ENCODE measurements at places on chromosomes 7 and 10. TPM values are rescaled to one million over a fixed set of nuclear protein-coding genes. Genes with fewer than 3 reads are reported as not detected.

ORAI2 gene
- polyA plus RNA-seq, result 10.0 TPM

ITGB8 gene
- polyA plus RNA-seq, result 4.4 TPM

TEX47 gene
- not detected for polyA plus RNA-seq

AVPI1 gene
- 18.2 TPM for polyA plus RNA-seq
